ENCODE measurements at places on chromosomes 2 and 18. TPM values are rescaled to one million over a fixed set of nuclear protein-coding genes. Genes with fewer than 3 reads are reported as not detected.

- DNase-seq: no peak
Measured at GRCh38 chr2:43223521-43224001, 2.8 kb downstream of the ZFP36L2 start.

Gene CLEC4F
- not detected for total RNA-seq

- no peak for DNase-seq
Measured at GRCh38 chr2:128520791-128521190, 202.1 kb upstream of the HS6ST1 start.

DNA sequence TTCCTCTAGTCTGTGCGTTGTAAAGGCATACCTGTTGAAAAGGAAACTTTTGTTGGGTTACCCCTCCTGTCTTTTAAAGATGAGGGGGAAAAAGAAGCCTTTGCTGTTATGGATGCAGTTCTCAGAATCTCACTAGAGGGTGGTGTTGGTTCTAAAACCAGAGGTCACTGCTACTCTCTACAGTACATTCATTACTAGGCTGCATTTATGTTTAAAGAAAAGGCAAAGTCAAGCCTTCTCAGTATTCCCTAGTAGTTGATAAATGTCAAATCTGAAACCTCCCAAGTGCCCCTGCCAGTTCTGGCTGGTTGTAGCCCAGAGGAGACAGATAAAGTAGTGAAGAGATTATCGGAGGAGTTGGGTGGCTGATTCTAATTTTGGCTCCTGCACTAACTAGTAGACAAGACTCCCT lies 1.4 kb upstream of the PLCL1 start:
- DNase-seq: no peak

Gene COBLL1
- 0.50 TPM for total RNA-seq
